ENCODE measurements at places on chromosomes 11 and 22.

DNA sequence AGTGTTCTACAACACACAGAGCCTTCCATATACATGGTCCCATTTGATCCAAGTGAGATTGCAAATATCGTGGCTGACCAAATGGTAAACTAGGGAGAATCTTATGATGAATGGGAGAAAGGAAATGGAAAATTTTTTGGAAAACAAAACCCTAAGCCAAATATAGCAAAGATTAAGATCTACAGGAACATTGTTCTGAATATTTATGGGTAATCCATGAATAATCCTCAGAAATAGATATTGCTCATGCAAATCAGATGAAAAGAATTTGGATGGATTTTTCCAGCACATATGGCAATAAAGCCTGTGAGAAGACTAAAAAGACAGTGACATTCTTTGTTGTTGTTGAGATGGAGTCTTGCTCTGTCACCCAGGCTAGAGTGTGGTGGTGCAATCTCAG, 21.7 kb upstream of the PRDM10 start:
- DNase-seq: no peak

DNA sequence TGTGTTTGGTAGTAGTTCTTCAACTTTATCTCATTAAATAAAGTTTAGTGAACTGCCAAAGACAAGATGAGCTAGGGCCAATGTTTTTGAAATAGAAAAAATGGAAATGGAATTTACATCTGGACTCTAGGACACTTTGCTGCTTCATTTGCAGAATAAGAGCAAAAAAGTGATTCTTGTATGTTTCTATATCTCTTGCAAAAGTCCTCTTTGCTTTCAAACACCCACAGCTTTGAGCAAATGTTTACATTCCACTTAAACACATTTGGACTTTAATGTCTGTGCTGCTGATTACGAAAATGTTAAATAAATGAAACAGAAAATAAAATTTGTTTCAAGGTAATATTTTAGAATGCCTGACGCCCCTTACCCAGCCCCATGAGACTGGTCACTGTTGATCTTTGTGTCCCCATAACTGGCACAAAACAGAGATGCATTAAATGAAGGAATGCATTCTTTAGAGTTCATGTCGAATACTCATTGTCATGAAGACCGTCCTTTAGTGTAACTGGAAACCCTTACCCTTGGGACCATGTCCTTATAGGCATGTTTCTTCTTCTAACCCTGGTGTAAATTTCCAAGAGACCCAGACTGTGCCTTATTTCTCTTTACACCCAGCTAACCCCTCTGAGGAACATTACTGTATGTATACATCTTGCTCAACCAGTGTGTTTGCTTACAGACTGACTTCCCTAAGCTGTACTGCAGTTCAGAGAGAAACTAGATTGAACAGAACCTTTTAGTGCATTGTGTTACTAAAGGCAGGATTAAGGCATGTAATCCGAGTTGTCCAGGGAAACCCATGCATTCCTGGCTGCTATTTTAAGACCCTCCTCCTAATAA, 199.7 kb downstream of the NAV2 start:
- DNase-seq: no peak

GRCh38 chr11:102936864-102937509, 18.5 kb downstream of the MMP13 start:
- no peak for DNase-seq

DNA sequence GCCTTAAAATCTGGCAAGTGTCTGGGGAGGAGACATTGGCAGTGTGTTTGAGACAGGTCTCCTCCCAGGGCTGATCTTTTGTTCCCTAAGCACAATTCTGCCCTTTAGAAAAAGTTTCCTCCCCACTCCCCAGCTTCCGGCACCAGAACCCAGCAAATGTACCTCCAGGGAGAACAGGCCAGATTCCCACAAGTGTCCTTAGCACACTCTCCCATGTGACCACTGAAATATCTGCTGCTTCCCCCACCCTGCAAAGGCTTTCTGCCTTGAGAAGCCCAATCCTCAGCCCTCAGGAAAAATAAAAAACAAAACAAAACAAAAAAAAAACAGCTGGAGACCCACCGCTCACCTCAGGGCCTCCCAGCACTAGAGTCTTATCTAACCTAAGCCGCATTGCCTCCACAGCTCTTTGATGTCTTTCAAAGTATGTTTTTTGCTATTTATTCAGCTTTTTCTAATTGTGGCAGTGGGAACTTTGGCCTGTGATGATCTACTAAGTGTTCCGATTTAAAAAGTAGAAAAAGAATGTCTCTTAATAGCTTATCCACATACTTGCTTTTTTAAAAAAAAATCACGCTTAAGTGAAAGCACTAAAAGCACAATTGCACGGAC, 29.0 kb upstream of the FBLN1 start:
- no peak for DNase-seq

GRCh38 chr11:132206993-132207392, 836.6 kb downstream of the NTM start:
- no peak for DNase-seq

- no peak for DNase-seq
These were observed 68.8 kb downstream of the LRRC32 start for GRCh38 chr11:76601724-76602123.

DNA sequence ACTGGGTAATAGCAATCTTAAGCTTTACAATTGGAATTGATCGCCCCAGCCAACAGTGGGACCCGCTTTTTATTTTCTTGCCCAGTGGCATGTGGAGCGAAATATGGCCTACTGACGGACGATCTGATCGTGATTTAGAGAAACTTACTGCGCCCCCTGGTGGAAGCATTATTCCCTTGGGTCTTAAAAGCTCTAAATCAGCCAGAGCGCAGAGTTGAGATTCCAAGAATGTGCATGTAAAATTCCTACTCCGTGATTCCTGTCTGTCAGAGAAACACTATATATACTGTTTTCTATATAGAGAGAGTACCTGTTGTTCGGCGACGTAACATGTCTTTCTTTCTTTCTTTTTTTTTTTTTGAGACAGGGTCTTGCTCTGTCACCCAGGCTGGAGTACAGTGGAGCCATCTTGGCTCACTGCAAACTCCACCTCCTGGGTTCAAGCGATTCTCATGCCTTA, 3.7 kb upstream of the DPF2 start:
- peak; percentile 84 for DNase-seq

DNA sequence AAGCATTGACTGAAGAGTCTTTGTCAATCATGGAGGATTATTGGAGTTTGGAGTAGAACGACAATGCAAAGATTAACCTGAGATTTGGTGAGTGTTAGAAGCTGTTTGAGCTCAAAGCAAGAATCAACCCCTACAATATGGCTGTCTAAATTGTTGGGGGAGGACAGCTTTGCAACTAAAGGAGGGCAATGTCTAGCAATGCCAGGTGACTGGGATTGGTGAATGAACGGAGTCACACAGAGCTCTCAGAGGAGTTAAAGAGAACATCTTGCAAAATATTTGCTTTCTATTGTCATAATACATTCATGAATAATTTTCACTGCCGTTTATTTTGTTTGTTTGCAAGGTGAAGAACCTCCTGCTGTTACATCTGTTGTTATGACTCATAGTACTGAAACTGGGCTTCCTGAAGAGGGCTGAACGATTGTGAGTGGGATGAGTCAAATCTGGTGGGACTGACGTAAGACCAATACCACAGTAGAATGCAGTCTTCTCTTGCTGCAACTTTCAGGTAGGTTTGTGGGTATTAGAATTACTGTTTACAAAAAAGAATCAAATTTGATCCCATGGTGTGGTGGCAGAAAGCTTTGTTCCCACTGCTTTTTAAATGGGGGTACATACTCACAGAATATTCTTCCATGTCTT, 281.9 kb downstream of the CADM1 start:
- DNase-seq: no peak

DNA sequence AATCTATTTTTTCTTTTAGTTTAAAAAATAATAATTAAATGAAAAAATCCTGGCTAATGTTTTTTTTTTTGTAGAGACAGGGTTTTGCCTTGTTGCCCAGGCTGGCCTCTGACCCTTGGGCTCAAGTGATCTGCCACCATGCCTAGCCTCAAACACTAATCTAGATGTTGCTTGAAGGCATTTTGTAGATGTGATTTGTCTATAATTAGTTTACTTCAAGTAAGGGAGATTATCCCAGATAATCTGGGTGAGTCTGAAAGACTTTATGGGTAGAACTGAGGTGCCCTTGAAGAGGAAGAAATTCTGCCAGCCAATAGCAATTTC, 38.6 kb upstream of the RBFOX2 start:
- no peak for DNase-seq

DNA sequence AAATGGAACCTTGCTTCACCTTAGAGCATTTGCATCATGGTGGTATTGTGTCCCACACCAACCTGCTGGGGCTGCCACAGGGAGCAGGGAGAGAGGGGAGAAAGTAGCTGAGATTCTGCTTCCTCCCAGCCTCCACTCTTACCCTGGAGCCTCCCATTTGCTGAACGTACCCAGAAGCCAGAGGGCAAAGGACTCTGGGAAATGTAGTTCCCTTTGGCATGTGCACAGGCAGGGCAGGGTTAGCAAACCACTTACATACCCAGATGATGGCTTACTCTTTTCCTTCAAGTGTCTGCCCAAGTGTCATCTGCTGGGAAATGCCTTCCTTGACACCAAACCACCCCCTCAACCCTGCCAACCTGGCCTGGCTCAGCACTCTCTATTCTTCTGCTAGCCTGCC, 16.9 kb downstream of the SMIM38 start:
- DNase-seq: no peak

DNA sequence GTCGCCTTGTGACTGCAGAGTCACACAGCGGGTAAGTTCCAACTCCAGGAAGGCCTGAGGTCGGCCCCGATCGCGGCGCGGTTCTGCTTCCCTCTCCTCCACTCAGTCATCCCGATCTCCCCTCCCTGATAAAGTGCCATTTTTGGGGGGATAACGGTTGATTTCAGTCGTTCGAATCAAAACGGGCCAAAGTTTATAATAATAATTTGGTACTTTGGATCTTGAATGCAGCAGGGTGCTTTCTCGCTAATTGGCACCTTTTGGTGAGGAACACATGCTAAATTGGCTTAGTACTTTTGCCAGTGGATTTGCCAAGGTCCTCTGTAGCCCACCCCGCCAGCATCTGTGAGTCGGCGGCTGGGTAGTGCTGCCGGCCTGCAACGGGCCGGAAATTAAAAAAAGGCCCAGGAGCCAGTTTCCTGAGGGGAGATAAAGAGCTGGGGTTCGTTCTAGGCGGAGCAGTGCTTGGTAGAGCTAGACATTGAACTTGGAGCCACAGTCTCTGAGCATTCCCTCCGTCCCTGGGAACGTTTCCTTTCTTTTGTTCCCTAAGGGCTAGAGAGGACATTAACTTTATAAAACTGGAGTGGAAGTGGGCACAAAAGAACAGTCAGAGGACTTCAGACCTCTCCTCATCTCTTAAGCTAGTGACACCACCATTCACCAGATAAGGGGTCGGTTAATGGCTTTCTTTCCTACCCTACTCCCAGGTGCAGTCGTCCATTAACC, 997 bp downstream of the UBE2L3 start:
- DNase-seq: no peak

GRCh38 chr11:46553814-46554212, 40.0 kb downstream of the AMBRA1 start:
- DNase-seq: no peak

DNA sequence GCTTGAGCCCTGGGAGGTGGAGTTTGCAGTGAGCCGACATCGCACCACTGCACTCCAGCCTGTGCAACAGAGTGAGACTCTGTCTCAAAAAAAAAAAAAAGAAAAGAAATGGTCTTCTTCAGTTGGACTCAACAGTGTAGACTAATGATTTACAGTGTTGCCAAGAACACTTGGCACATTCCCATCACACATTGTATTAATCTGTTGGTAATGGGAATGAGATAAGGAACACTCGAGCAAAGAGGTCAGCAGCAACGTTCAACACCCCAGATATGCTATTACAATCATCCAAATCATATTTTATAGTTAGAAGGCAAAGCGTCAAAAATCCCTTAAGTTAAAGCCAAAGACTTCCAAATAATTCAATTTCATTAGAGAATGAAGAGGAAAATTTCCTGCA, 14.5 kb downstream of the CDON start:
- DNase-seq: no peak

DNA sequence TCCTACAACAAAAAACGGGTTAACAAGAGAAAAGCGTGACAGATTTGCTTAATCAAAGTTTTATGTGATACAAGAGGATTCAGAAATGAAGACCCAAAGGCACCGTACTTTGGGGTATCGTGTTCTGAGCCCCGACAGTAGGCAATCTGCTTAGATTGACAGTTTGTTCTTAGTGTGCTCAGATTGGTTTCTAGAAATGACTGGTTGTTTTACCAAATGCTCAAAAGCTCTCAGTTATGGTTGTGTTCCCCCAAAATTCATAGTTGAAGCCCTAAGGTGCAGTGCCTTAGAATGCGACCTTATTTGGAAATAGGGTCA, 102.7 kb downstream of the RASSF10 start:
- DNase-seq: no peak

- no peak for DNase-seq
These were observed 2.8 kb downstream of the MYH9 start for GRCh38 chr22:36384766-36385481.

- no peak for DNase-seq
These were observed 408.7 kb downstream of the BRD1 start for GRCh38 chr22:49418943-49419342.

GRCh38 chr11:70298243-70298915, 27.9 kb downstream of the PPFIA1 start:
- no peak for DNase-seq

- no peak for DNase-seq
These were observed 24.7 kb upstream of the CCDC188 start for GRCh38 chr22:20175597-20175900.

DNA sequence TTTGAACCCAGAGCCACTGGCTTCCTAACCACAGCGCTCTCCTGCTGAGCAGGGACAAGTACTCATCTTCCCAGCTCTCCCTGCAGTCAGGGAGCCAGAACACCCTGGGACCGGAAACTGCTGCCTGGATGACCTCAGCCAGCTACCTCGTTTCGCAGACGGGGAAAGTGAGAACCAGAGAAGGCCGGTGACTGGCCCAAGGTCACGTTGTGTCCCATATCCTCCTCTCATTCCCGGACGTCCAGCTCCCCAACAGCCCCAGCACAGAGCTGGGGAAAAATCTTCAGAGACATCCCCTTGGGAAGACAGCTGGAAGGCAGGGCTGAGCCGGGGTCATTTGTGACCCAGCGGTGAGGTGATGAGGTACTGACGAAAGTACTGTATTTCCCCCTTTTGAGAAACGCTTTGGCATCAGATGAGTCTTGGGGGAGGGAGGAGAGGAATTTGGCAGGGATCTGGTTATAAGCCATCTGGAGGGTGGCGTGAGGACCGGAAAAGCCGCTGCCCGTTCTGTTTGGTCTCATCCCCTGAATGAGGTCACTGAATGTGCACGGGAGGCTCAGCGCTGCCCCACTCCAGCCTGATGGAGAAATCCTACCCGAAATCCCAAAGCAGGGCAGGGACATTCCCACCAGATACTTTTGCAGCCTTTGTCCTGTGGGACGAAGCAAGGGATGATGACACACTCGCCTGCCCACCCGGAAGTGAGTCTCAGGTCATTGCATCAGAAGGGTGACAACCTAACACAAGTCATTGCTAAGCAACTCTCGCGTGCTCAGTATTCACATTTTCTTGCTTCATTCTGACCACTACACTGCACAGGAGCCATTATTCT, 41.1 kb downstream of the LIF start:
- DNase-seq: no peak

- DNase-seq: peak; percentile 55
These were observed at the start of gene UBASH3B for GRCh38 chr11:122655527-122656072. Gene UBASH3B, plus strand, starts transcription at chr11:122655722. Its CDS starts 328 bp downstream, at chr11:122656050.

Measured in activated T-cell treated with anti-CD3 and anti-CD28 coated beads, Interleukin-2, amount 50 U/mL, for 4 hours (primary cell).